NCI-H1092 treated with DMSO at 0.1 percent for 48 hours (cell line): ENCODE measurements at places on chromosomes 2 and 18.

DNA sequence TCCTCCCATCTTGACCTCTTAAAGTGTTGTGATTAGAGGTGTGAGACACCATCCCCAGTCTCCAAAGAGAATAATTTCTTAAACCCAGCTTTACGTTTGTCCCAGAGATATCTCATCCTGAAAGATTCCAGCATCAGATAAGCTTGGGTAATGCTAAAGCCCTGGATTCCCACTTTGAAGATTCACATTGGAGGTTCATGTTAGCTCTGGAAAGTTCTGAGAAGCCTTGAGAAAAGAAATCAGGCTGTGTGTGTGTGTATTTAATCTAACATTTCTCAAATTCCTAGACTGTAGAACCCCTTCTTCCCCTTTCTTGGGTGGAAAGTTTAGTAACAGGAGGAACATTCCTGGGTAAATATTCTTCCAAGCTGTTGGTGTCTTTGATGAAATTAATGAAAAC is 18.0 kb downstream of the ZNF532 start:
- no peak for DNase-seq

DNA sequence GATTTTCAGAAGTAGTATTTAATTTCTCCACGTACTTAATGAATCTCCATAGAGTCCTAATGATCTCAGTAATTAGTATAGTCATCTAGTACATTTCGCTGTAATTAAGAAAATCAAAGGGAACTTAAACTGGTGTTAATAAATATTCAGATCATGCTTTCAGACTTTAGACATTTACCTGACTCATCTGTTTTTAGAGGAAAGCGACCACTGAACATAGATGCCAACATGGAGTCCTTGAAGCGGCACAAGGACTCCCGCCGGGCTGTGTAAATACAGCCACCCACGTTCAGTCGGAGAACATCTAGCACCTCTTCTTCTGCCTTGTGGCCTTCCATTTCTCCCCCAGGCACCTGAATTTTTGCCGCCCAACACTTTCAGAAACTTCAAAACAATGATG is 3.2 kb downstream of the KCTD18 start:
- no peak for DNase-seq

DNA sequence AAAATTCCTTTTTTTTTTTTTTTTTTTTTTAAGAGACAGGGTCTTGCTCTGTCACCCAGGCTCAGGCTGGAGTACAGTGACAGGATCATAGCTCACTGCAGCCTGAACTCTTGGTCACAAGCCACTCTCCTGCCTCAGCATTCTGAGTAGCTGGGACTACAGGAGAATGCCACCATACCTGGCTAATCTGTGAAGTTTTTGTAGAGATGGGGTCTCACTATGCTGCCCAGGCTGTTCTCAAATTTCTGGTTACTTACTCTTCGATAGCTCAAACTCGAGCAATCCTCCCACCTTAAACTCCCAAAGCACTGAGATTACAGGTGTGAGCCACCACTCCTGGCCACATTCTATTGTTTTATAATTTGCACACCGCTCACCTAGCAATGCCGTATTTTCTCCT is 27.0 kb downstream of the RNF149 start:
- DNase-seq = no peak

DNA sequence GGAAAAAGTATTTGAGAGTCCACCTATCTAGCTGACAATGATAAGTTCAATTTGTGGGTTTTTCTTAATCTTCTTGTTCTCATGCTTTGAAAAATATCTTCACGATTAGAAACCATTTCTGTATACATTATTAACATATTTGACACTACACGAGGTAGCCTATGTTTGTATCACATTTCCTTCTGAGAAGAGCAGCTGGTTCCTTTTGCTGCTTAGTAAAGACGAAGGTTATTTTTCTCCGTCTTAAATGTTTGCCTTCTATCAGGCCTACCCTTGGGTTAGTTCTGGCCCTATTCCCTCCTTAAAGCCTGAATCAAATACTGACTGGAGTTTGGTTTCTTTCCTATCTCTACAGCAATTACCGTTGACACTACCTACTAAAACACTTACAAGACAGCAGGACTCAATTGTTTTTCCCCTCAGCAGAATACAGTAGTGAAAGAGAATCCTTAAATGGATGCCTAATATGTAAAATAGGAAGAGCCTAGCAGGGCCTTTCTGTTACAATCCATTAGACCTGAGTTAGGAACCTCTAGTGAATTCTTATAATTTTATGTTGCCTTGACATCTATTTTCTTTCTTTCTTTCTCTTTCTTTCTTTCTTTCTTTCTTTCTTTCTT is 790.4 kb downstream of the EPHA4 start:
- no peak for DNase-seq

GRCh38 chr2:20226152-20226545 is 1.2 kb upstream of the SDC1 start:
- no peak for DNase-seq

DNA sequence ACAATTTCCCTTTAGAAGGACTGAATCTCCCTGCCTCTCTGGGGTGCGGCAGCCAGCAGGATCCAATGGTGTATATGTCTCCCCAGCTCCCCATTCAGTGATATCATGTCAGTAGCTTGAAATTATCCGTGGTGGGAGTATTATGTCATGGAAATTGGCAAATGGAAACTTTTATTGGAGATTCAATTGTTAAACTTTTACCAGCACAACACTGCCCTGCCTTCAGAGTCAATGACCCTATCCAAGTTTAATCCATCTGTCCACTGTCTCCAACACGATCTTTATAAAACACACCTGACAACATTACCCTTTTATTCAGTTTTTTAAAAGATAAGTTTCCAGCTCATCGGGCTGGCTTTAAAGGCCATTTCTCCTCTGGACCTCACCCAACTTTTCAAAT is 5.0 kb upstream of the IL1RN start:
- DNase-seq = no peak
